ENCODE measurements at places on chromosomes 5 and 9.
A peak's percentile ranks its signal among the peaks of the same experiment; 100 is the strongest.

- peak; percentile 46 for DNase-seq
These were observed at the start of gene TNFAIP8 for GRCh38 chr5:119355685-119356611. TNFAIP8 (plus strand) TSS chr5:119356019; CDS start chr5:119356091, 72 bp downstream.

DNA sequence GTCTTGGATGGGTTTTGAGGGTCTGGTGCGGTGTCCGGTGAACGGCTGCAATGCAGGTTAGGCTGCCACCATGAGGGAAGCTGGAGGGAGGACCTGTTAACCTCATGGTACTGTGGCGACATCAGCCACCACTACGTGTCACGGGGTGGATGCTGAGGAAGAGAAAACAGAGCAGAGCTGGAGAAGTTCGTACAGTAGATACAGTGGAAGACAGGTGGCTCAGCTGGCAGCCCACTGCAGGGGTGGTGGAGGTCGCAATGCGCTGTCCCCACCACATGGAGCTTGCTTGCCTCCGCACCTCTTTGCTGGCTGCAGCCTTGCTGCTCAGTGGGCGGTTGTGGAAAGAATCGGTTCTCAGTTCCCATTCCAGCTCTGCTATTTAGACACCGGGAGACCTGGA, 2.8 kb downstream of the DCANP1 start:
- DNase-seq: no peak

DNA sequence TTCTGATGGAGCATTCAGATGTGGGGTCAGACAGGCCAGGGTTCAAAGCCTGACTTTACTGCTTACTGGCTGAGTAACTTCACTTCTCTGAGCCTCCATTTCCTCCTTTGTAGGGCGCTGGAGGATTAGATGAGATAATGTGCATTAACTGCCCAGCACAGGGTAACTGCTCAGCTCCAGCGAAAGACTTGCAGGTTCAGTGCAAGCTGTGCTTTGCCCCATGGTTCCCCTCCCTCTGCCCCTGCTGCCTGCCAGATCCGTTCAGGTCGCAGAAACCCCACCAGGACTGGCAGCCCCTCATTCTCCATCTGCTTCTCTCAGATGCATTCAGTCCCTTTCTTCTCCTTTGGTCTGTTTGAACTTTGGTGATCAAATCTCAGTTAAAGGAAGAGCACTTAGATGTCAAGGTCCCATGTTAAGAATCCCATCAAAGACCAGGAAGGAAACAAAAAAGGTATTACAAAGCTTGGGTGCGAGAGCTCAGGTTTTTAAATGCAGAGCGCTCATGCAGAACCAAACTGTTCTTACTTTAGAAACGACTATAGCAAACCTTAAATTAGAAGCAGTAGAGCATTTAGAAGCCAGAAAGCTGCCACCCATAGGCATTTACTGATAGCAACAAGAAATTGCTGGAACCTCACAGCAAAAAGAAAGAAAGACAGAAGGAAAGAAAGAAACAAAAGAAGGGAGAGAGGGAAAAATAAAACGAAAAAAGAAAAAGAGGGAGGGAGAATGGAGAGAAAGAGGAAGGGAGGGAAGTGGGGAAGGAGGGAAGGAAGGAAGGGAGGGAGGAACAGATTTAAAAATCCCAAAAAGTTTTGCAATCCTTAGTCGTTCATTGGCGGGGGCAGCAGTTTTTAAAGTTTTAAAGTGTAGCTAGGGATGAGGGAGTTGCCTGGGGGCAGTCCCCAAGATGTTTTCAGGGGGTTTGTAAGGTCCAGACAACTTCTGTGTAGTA, 23.5 kb downstream of the AFAP1L1 start:
- no peak for DNase-seq

DNA sequence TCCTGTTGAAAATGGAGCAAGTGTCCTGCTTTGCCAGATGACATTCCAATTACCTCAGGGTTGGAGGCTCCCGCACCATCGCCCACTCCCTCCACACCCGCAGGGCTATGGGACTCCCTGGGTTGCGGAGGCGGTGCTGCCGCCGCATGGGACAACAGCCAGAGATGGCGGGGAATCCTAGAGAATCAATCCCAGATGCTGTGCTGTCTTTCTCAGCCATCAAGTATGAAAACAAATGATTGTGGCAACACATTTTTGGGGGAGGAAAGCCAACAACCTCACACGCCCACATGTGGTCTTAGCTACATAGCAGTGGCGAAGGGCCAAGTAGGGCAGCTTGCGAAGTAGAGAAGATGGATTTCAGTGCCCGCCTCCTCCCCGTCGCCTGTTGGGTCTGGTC, 46.7 kb downstream of the IL31RA start:
- DNase-seq: no peak

- no peak for DNase-seq
These were observed 9.9 kb downstream of the DIRAS2 start for GRCh38 chr9:90632647-90633207.

- DNase-seq: no peak
These were observed 140.6 kb downstream of the SEMA5A start for GRCh38 chr5:9405196-9405754.

DNA sequence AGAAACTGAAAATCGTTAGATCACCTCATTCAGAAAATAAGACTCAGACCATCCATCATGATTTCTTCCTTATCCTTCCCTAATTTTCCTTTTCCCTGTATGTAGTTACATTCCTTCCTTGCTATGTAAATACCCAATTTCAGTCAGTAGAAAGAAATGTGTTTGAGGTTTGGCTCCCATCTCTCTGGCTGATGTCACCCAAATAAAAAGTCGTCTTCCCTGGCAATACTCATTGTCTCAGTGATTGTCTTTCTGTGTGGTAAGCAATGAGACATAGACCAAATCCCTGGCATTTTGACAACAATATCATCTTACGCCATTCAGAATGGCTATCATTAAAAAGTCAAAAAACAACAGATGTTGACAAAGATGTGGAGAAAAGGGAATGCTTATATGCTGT, 303.9 kb upstream of the EDIL3 start:
- no peak for DNase-seq

- DNase-seq: peak; percentile 45
These were observed 333.5 kb upstream of the ACTBL2 start for GRCh38 chr5:57816108-57816507.

GRCh38 chr5:149767281-149767550, 37.1 kb downstream of the PPARGC1B start:
- DNase-seq: no peak

DNA sequence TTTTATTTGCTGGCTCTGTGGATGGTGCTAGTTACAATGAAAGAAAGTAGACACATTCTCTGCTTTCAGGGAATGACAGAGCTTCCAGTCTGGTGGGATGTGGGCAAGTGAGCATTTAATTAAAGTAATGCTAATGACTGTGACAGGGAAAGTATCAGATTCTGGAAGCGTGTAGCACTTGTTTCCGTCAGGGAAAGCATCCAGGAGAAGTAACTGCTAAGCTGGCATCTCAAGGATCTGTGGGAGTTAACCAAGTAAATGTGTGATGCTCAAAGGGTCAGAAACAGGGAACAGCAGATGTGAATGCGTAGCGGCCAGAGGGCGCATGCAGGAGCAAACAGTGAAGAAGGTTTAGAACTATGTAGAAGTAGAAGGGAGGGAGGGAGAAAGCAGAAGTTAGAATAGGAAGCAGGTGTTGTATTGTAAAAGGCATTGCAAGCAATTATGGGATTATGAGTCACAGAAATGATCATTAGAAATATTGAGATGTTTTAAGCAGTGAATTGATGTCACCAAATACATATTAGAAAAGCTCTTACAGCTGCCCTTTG, 12.2 kb downstream of the KLHL9 start:
- peak; percentile 34 for DNase-seq

- no peak for DNase-seq
These were observed 83.3 kb downstream of the EGFLAM start for GRCh38 chr5:38341641-38342040.

DNA sequence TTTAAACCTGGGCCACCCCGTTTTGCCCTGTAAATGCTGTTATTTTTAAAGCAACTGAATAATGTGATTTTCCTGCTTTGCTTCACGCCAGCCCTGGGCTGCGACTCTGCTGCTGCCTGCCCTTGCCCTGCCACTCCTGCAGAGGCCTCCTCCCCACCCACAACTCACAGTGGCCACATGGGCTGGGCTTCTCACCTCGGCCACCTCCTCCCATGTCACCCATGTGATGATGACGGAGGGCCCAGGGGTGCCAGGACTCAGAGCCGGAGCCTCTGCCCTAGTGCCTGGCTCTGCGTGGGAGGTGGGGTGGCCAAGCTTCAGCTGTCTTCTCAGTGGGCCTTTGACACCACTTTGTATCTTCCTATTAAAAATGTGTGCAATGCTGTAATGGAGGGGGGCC, 48.1 kb upstream of the NKD2 start:
- DNase-seq: no peak

- no peak for DNase-seq
These were observed 14.9 kb upstream of the SPATA24 start for GRCh38 chr5:139418793-139419192.

DNA sequence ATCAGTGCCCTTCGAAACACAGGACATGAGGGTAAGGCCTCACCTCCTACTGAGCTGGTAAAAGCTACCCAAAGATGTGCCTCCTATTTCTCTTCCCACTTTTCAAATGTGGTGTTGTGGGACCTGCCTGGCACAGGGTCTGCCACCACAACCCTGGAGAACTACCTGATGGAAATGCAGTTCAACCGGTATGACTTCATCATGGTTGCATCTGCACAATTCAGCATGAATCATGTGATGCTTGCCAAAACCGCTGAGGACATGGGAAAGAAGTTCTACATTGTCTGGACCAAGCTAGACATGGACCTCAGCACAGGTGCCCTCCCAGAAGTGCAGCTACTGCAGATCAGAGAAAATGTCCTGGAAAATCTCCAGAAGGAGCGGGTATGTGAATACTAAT, 1.9 kb downstream of the IRGM start:
- DNase-seq: peak; percentile 58

GRCh38 chr5:161863811-161864210, 15.9 kb downstream of the GABRA1 start:
- DNase-seq: no peak

DNA sequence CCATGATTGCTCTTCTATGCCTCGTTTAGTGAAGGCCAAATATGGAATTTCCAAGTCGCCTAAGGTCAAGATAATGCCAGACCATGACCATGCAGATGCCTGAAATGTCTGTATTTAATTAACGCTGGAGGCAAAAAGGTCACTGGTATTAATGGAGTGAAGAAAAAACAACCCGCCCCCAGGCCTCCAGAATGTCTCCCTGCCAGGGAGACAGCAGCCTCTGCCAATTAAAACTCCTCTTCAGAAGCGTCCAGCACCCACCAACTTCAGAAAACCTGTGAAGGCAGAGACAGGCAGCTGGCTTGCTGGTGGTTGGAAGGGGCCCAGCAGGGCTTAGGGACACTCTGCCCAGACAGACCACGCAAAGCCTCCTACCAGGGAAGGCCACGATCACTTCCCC, 94.4 kb downstream of the VAV2 start:
- DNase-seq: no peak
